Stimulated activated memory B cell treated with anti-CD40 and anti-IgM and Interleukin-4, amounts not matched to agents 10 μg/mL and 1 μg/mL and 100 μg/mL, for 72 hours (primary cell): ENCODE measurements at places on chromosomes 16 and 17.

DNA sequence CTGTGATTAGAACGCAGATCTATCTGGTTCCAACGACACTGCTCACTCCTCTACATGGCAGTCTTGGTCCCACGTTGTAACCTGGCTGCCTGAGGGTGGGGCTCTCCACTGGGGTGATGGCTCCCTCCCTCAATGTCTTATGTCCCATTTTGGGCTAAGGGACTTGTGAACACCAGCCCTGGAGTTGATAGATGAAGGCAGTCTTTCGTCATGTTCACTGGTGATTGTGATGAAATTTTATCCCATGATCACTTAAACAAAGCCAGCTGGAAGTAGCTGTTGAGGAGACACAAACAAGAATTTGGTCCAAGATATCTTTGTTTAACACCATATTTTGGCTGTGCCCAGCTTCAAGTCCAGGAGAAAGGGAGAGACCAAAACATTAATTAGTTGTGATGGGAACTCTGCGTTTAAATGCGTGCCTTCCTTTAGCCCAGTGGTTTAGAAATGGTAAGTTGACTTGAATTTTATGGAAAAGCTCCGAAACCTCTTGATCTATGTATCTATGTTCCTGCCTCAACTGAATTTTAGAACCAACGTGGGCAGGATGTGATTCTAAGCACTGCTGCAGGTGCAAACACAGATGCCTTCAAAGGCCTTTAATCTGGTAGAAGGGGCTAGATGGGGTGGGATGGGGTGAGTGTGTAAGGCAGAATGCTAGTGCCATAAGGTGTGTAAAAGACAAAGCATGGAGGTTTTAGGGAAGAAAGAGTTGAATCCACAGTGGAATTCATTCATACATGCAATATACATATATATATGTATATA, 186.8 kb upstream of the IRX3 start:
- ATAC-seq: no peak

GRCh38 chr17:43042025-43042628, 17.1 kb downstream of the RND2 start:
- no peak for ATAC-seq

DNA sequence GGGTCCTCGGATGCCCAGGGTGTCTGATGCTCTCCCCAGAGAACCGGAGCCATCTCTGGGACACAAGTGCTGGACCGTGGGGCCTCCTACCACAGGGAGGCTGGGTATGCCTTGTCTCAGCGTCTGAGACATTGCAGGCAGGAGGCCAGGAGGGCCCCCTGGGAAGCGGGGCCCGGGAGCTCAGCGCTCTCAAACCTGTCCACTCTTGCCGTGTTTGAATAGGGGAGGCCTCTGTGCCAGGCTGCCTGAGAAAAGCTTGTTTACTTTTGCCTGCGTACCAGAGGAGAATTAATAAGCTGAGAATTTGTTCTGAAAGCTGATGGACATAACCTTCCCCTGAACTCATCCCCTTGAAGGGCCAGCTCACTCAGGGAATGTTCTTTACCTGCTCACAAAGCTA, 163.8 kb downstream of the NTN1 start:
- no peak for ATAC-seq

DNA sequence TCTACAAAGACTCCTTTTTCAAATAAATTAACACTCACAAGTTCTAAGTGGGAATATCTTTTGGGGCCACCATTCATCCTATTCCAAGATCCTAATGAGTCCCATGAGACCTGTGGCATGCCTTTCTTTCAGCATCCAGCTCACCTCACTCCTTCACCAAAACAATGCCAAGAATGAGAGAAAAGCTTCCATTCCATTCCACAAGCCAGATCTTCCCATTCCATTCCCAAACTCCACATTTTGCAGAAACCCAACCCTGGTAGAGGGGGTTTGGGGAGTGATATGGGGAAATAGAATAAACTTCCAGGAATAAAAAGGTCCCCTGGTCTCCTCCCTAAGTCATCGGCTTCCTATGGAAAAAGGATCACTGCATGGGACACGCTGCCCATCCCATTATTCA, 392.2 kb downstream of the NPIPA8 start:
- no peak for ATAC-seq

DNA sequence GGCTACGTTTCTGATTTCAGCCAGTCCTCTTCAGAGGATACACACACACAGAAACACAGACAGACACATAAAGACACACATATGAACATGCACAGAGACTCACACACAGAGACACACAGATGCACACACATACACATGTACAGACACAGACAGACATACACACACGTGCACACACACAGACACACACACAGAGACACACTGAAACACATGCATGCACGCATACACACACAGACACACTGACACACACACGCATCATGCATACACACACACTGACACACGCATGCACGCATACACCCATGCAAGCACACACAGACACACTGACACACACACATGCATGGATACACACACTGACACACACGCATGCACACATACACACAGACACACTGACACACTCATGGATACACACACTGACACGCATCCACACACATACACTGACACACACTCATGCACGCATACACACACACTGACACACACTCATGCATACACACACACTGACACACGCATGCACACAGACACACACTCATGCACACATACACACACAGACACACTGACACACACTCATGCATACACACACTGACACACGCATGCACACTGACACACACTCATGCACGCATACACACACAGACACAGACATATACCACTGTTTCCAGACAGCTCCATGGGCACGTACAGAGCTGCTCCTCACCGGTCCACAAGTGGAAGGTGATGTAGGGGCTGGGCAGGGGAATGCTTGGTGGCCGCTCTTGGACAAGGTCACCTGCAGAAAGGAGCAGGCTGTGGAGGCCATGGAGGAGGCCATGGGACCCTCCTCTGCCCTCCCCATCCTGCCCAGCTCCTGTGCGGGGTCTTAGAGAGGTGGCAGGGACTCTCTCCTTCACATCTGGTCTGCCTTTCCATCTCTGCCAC, 30.1 kb upstream of the MFSD6L start:
- no peak for ATAC-seq

- no peak for ATAC-seq
Observed at GRCh38 chr17:59287891-59288290, 43.6 kb upstream of the YPEL2 start.

DNA sequence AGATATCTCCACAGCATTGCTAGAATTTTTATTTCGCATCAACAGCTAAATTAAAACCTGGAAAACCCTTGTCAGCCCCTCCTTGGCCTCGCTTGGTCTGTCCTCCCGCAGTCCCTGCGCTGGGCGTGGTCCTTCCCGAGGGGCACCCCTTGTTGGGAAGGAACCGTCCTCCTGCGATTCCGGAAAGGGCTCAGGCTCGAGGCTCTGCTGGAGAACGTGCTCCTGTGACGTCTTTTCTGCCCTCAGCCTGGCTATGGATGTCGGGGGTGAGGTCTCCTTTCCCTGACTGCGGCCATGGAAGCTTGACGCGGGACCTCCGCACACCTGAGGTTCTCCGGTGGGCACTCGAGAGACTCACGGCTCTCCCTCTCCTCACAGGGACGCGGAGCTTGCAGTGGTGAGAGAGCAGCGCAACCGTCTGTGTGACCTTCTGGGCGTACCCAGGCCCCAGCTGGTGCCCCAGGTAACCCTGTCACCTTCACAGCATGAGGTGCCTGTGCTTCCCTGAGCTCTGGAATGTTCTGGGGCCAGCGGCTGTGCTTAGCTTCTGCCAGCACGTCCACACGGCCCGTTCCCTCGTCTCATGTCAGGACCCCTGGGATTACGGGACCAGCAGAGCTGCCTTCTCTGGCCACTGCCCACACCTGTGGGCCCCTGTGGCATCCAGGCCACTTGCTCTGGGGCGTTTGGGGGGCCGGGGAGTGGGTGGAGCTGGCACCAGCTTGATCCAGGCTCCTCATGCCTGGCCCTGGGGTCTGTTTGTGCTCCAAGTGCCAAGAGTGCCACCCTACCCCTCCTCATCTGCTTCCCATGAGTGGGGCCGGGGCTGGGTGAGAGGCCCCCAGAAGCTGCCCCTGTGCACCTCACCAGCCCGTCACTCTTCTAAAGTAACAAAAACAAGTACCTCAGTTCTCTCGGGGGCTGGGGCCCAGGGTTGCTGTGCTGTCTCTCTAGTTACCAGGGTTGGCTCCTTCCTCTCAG, 101.5 kb upstream of the ZNF750 start:
- no peak for ATAC-seq

DNA sequence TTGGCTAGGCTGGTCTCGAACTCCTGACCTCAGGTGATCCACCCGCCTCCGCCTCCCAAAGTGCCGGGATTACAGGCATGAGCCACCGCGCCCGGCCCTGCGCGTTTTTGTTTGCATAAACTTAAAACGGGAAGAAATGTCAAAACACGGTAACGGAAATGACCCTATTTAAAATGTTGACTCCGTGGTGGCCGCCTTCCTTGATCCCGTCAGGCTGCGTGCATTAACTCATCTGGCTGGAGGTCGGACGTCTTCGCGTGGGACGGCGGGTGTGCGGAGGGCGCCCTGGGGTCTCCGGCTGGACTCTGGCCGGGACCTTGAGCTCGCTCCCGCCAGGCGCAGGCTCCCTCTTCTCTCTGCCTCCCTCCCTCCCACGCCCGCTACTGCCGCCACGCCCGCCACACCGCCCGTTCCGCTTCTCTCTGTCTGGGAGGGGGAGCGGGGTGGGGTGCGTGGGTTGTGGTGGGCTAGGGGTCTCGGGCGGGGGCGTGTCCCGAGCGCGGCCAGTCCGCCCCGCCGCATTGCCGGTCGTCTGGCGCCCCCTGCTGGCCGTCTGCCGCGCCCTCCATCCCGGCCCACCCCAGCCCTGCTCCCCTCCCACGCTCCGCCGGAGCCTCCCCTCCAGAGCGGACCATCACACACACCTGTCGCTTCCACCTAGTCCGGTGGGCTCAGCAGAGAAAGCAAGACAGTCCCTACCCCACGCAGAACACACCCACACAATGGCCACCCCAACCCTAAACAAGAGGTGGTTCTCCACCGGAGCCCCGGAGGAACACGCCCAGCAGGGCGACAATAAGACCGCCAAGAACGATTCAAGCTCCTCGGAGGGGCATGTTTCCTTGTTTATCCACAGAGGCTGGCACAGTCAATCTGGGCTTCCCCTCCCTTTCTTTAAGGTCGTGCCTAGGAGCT, 1.2 kb upstream of the CCDC42 start:
- peak; percentile 87 for ATAC-seq

DNA sequence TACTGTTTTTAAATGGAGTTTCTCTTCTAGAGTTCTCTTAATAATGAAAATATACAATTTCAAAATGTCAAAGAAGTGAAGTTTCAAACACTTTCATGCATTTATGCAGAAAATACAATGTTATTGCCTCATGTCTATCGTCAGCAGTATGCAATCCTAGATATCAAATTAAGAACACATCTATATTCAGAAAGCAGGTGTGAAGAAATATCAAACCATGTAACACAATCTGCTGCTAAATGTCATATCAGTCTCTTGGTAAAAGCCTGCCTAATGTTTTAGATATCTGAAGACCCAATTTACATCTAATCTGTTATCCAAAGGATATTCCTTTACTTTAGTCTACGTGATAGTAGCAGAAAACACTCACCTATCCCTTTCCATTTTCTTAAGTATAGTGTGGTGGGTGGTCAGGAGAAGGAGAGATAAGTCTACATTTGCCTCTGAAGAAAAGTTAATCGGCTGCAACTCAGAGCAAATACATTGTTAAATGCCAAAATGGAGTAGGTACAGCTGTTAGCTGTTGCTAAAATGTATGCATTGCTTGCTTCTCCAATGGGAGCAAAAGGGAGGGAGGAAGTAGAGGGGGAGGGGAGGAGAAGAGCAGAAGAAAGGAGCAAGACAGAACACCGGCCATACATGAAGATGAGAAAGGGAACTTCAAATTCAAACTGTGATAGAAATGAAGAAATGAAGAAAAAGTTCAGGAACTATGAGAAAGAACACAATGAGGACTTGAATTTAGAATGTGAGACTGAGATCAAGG, 64.9 kb downstream of the ITFG1 start:
- no peak for ATAC-seq

GRCh38 chr16:66081775-66082366, 284.6 kb upstream of the CDH5 start:
- no peak for ATAC-seq

- ATAC-seq: no peak
Observed at GRCh38 chr16:23436951-23437350, 16.0 kb downstream of the COG7 start.

DNA sequence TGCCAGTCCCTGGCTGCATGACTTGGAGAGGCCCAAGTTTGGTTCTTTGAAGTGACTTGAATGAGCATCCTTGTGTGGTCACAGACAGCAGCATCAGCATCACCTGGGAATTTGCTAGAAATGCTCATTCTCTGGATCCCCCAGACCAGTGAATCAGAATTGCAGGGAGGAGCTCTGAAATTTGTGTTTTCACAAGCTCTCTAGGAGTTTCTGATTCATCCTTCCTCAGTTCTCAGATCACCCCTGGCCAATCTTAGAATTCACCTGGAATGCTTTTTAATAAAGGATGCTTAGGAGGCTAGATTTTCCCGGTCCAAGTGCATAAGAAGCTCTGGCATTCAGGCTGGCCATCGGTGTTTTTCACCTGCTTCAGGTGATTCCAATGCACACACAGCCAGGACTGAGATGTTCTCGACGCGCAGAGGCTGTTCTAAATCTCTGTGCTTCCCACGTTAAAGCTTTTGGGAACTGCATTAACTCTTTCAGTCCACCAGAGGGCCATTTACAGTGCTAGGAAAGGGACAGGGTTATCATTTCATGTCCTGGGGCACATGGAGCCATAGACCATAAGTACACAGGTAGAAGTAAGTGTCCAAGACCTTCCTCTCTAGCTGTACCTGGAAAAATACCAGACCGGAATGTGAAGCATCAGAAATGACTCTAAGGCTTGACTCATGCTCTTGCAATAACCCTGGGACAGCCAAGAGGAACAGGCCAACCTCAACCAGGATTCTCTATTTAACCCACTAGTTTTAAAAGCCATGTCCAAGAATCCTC, 85.7 kb upstream of the XYLT1 start:
- no peak for ATAC-seq

GRCh38 chr17:1469231-1469852, 13.3 kb upstream of the CRK start:
- no peak for ATAC-seq

DNA sequence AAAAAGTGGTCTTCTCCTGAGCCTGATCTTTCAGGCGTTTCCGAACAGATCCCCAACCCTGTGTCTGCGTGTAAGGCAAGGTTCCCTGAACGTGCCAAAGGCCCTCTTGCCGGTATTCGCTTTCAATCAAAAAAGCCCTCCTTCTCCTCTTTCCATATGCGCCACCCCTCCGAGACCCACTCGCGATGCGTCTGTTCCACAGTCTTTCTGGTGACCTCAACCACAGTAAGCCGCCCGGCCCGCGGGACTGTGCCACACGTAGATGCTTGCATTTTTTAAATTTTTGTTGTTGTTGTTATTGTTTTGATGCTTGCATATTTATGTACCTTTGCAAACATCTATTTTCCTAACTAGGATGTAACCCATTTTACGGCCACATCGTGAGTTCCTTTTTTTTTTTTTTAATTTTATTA, 607 bp upstream of the PRPSAP1 start:
- ATAC-seq: no peak

GRCh38 chr16:24477492-24477891, 61.9 kb upstream of the RBBP6 start:
- ATAC-seq: no peak
